ENCODE measurements at places on chromosomes 6 and 20.

- DNase-seq = no peak
Observed at GRCh38 chr20:44916586-44916985, 6.7 kb downstream of the PABPC1L start.

GRCh38 chr20:53914091-53914780, 156.2 kb downstream of the BCAS1 start:
- DNase-seq = no peak

DNA sequence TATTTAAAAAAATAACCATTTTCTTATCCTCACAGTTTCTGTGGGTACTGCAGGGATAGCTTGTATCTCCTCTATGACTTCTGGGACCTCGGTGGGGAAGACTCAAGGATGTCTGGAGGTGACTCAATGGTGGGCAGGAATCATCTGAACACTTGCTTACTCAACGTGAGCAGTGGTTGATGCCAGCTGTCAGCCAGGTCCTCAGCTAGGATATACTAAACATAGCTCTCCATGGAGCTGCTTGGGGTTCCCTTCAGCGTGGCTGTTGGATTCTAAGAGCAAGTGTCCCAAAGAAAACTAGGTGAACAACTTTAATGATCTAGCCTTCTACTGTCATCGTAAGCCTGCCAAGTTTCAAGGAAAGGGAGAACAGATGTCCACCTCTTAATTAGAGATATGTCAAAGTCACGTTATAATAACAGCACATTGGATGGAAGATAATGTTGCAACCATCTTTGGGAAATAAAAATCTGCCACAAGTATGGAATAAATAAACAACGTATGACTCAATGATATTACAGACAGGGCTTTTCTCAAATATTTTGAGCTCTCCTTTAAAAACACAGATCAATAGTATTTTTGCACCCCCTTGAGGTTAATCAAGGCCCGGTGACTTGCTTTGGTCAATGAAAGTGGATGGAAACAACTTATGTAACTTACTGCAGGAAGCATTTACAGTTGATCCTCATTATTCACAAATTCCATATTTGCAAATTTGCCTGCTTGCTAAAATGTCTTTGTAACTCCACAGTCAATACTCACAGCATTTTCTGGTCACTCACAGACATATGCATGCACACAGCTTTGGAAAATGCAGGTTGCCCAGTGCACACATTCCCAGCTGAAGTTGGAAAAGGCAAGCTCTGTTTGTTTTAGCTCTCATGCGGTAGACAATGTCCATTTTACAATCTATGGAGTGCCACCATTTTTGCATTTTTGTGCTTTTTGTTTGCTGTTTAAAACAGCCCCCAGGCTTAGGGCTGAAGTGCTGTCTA, 6.6 kb upstream of the HEBP2 start:
- DNase-seq = no peak

GRCh38 chr6:155273431-155273830, 9.6 kb downstream of the CLDN20 start:
- no peak for DNase-seq

- DNase-seq = no peak
Observed at GRCh38 chr6:32839356-32839755, 817 bp upstream of the TAP2 start.

GRCh38 chr20:48667889-48668413, 159.8 kb downstream of the PREX1 start:
- no peak for DNase-seq

GRCh38 chr20:10857352-10858070, 183.7 kb upstream of the JAG1 start:
- DNase-seq = no peak

Data from activated T-helper 1 cell treated with anti-CD3 and anti-CD28 coated beads, Interleukin-12 subunit alpha, Interleukin-12 subunit beta, Interleukin-2, Interleukin-4 antibody, amounts not matched to agents 30 ng/mL and 10 ng/mL and 1 ng/mL, durations not matched to agents 14 hours and 24 hours and 36 hours (primary cell).